ENCODE measurements at places on chromosomes 11 and 22. TPM values are rescaled to one million over a fixed set of nuclear protein-coding genes. Genes with fewer than 3 reads are reported as not detected.

- DNase-seq: no peak
Observed at GRCh38 chr11:11967669-11968510, 40.5 kb downstream of the DKK3 start.

- no peak for DNase-seq
Observed at GRCh38 chr11:126434950-126435335, 79.5 kb downstream of the ST3GAL4 start.

DNA sequence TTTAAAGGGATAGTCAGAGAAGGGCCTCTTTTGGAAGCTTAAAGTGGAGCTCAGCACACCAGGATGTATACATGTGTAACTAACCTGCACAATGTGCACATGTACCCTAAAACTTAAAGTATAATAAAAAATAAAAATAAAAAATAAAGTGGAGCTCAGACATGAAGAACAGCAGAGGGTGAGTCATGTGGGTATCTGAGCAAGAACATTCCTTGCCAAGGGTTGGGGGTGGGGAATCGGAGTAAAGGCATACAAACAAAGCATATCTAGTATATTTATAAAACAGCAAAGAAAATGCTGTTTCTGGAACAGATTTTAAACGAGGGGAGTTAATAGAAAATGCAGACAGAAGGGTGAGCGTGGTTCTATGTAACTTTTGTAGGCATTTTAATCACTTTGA lies 562.6 kb upstream of the ANO3 start:
- DNase-seq: no peak

- DNase-seq: no peak
Observed at GRCh38 chr22:17672417-17672991, 33.9 kb downstream of the BCL2L13 start.

CYTH4 gene
- total RNA-seq: 49.5 TPM

- DNase-seq: no peak
Observed at GRCh38 chr22:47040486-47041270, 278.2 kb downstream of the TBC1D22A start.

Measured in activated T-helper 1 cell treated with anti-CD3 and anti-CD28 coated beads, Interleukin-12 subunit alpha, Interleukin-12 subunit beta, Interleukin-2, Interleukin-4 antibody, amounts not matched to agents 30 ng/mL and 10 ng/mL and 1 ng/mL, durations not matched to agents 14 hours and 24 hours and 36 hours (primary cell).